H4 (cell line): ENCODE measurements at places on chromosomes 4 and X.

DNA sequence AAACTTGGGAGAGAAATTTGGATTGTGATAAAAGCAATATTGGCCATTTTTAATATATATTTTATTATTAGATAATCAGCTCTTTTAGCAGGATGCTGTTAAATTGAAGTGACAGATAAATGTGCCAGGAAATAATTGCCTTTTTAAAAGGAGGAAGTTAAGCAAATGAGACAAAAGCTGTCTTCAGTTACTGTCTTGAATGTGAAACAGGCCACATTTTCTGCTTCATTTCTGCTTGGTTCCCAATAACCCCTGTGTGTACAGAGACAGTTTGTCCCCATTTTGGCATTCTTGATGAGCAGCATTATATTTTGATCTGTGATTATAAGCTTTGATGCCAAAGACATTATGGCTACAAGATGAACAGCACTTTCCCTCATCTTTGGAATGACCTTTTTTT is 953 bp downstream of the EPGN start:
- DNase-seq, result no peak

GRCh38 chr4:158181906-158182305 is 9.1 kb upstream of the GASK1B start:
- no peak for DNase-seq

GRCh38 chrX:121009764-121010163 is 24.2 kb upstream of the CT47A1 start:
- no peak for DNase-seq

GRCh38 chrX:27679281-27679680 is 89.1 kb downstream of the DCAF8L2 start:
- no peak for DNase-seq

- no peak for DNase-seq
These were observed 1.2 kb downstream of the CPEB2 start for GRCh38 chr4:15003401-15003890.
